NCI-H1105 (cell line): ENCODE measurements at places on chromosomes 7 and 10.

DNA sequence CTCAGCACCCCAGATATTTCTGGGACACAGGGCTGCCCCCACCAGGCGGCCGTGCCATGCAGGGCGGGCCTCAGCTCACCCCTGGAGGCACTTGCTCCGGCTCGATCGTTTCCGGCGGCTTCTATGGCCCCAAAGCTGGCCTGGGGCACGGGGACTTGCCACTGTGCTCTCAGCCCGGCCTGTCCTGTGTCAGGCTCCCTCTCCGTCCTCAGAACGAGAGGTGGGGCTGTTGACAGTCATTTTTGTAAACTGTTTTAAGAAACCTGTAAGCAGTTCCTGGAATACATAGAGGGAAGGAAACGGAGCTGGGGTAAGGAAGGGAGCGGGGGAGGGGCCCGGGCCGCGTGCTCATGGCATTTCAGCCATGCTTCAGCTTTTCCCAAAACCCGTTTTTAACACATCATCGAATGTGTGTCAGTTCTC is 30.7 kb upstream of the PRKAR1B start:
- no peak for DNase-seq

GRCh38 chr7:140229591-140230515 is 53.1 kb upstream of the KDM7A start:
- DNase-seq: no peak

DNA sequence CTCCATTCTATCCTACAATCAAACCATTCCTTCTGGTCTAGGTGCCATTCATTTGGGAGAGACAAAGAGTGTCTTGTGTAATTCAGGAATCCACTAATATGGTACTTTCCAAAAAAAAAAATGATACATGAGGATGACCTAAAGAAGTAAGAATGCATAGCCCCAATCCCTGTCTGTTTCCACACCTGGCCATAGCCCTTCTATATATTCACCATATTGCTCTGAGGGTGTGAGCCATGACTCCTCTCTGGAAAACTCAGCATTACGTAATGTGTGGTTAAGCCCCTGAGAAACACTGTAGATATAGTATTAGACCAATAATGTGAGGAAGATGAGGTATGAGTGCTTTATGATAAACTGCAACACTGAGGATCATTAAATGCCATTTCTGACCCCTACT is 592.7 kb downstream of the INHBA start:
- DNase-seq: no peak

- DNase-seq: no peak
Observed at GRCh38 chr10:86265236-86265894, 101.2 kb downstream of the GRID1 start.

DNA sequence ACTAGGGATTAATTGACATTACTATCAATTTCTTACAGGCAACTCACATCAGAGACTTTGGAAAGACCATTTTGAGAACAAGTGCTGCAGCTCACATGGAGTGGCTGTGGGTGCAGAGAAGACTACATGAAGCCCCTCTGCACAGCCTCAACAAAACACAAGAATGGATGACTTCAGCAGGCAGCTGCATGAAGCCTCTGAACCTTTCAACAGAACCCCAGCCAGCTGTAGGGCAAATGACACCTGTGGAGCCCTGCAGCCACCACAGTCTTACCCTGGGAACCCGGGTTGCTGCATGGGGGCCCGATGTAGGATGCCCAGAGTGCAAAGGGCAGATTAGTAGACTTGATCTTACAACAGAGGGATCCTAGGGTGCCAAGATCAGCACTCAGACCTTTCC is 62.0 kb upstream of the CAMK2B start:
- DNase-seq: no peak

GRCh38 chr10:96374004-96374403 is 15.2 kb upstream of the OPALIN start:
- DNase-seq: no peak

DNA sequence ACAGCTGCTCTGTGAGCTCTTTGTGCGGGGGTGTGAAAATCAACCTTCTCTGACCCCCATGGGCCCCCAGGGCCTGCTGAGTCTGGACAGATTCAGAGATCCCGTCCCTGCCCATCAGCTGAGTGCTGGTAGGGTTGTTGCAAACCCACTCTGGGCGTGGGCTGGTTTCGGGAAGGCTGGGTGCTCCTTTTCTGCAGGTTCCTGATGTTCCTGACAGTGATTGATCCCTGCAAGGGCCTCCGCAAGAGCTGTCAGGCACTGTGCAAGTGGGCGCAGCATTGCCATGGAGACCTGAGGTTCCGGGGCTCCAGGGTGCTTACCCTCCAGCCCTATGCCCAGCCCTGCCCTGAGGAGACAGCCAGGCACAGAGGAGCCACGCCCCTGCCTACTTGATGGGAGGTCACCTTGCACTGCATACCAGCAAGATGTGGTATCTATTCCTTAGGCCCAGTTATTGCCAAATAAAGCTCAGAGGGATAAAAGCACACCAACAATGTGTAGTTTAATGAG is 44.3 kb upstream of the INPP5A start:
- DNase-seq: no peak

- no peak for DNase-seq
Observed at GRCh38 chr10:104351061-104351702, 2.5 kb upstream of the CFAP58 start.
